Activated CD8-positive, alpha-beta memory T cell treated with anti-CD3 and anti-CD28 coated beads for 48 hours (primary cell): ENCODE measurements at places on chromosomes 12 and 14.

- peak; percentile 93 for DNase-seq
These were observed 1.8 kb downstream of the IGFBP6 start for GRCh38 chr12:53099071-53099882.

DNA sequence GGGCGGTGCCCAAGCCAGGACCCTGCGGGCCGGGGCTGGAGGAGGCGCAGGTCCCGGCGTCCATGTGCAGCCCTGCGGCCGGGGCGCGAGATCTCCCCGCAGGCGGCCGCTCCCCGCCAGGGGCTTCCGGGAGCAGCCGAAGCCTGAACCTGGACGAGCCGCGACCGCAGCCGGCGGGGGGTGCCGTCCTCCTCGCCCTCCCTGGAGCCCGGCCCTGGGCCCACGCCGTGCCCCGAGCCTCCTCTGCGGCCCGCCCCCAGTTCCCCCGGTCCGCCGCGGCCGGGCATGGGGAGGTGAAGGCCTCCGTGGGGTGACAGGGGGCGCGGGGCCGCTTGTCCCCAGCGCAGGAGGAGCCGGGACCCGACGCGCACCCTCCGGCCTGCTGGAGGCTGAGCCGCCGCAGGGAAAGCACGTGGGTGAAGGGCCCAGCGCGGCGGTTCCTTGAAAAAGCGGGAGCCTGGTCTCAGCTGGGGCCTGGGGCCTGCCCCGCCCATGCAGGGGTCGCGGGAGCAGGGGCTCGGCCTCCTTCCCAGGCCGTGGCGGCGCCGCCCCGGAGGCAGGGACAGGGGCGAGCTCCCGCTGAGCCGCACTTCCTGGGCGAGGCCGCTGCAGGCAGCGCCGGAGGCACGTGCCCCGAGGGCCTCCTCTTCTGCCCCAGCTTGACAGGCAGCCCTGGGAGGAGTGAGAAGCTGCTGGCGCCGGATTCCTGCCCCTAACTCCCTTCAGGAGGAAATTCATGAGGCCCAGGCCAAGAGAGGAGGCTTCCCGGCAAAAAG is 55.6 kb upstream of the PPP2R5C start:
- peak; percentile 33 for DNase-seq

DNA sequence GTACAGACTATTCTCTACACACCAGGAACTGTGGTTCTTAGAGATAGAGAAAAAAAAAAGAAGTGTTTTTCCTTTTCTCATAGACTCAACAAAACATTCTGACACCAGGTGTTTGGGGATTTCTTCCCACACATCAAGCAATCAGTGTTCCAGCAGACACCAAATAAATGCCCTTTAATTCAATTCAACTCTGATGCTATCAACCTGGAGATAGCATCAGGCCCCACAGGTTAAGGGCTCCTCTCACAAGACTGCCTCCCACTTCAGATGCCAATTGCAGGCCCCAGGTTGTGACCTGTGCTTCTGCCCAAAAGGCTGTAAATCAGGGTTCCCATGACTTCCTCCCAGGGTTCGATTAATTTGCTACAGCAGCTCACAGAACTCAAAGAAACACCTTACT is 36.7 kb downstream of the RPS29 start:
- DNase-seq: no peak

- DNase-seq: no peak
These were observed 204.9 kb downstream of the DAD1 start for GRCh38 chr14:22384167-22384549.

DNA sequence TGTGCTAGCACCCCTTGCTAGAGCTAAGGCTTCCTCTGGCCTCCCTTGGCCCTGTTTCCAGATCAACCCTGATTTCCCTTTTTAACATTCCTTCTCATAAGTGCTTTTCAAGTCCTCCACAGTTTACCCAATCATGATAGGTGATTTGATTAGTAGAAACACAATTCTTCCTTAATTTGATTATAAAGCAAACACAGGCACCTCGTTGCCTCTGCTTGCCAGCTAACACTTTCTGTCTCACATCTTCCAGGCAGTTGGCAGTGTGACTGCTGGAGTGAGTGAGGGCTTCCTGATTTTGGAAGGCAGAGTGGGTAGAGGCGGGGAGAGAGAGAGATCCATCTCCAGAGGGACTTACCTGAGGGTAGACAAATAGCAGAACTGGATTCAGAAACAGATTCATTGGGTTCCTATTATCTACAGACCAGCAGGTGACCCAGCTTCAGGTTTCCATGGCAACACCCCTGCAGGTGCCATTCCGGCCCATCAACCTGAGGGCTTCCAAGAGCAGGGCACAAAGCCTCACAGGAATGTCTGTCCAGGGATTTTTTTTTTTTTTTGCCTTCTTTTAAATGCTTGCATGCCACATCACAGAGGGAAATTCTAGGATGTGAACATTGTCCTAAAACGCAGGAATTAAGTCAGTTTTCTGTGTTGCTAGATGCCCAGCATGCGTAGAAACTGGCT is 77.7 kb downstream of the PLXNC1 start:
- no peak for DNase-seq

DNA sequence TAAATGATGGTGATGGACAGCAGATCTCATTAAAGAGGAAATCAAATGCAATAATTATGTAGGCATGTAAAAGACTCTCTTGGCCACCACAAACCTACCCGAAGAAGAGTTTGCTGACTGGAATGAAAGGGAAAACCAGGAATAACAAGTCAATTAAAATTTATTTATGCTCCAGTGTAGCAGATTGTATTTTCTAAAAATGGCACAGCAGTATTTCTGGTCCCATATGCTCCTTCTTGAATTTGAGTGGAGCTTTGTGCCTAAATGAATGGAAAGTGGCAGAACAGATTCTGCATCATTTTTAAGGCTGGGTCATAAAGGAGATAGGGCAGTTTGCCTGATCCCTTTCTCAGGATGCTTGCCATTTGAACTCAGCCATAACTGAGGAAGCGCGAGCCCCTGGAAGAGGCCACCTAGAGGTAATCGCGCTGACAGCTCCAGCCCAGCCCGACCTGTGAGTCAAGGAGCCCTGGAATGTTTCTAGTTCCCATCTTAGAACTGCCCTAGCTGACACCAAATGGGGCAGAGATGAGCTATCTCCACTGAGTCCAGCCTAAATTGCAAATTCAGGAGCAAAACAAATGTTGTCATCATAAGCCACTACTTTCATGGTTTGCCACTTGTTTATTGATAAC is 229.2 kb upstream of the TMTC1 start:
- no peak for DNase-seq

DNA sequence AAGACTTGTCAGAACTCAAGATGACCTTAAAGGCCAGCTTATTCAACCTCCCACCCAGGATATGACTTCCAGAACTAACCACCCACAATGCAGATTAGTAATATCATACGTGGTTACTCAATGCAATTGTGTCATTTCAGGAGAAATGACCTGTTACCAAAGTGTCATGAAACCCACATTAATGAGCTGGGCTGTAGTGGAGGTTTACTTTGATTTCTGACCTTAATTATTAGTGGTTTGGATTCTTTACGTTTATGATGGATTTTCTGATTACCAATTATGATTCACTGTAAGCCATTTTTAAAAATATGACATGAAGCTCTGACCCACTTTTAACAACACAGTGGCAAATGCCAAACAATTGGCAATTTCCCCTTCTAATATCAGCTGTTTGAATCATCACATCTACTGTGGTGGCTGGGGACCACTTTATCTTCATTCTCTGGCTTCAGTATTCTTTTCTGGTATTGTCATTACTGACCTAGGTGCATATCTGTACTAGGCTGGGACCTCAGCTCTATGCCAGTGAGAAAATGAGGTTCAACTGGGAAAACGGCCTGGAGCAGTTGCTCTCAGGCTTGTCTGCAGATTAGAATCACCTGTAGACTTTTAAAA is 223.3 kb downstream of the RGS6 start:
- no peak for DNase-seq

- DNase-seq: no peak
These were observed 83.0 kb downstream of the SRGAP1 start for GRCh38 chr12:63927511-63927910.

GRCh38 chr14:51552275-51552674 is 99.4 kb upstream of the FRMD6 start:
- no peak for DNase-seq

DNA sequence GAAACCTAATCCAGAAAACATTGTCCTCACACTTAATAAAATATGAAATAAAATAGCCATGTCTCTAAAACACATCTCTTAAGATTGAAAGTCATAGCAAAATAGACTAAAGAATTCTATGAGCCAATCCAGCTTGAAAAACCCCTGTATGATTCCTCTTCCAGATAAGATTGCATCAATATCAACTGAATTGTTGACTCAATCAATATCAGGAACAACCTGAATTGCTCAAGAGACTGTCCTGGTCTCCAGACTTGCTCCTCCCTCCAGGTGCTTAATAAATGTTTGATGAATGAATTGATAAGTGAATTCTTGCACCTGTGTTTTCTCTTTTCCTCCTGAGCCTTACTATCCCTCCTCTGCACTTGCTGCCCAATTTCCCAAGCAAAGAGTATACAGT is 162.1 kb downstream of the NTF3 start:
- no peak for DNase-seq

DNA sequence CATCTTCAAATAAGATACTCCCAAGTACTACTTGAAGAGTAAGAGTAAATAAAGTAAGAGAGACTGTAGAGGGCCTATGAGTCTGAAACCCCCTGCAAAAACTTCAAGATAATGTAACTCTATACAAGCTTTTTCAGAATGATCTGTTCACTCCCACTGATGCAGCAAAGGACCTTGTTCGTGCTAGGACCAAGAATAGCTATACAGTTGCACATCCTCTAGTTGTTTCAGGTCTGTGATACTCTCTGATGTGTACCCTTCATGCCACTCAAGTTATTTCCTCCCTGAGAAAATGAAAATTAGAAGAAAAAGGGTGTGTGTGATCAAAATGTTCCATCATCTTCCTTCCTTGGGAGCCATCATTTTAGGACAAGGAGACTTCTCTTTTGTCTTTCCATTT is 204.4 kb downstream of the ALX1 start:
- DNase-seq: no peak

DNA sequence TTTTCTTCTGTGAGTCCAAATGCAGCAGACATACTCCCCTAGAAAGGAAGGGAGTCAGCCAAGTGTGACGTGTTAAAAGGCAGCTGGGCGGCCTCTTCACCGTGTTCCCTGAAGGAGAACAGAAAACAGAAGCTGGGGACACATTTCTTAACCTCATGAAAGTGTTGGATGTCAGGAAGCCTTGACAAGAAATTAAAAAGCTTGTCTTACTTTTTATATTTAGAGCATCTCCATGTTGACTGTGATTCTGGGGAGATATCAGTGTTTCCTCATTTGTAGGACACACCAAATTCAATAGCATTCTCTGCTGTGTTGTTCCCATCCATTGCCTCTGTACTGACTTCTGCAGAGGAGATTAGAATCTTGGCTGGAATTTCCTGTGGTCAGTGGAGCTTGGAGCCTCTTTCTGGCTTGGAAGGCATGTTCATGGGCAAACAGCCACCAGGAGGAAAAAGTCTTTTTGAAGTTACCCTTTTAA is 93.7 kb downstream of the RMST start:
- DNase-seq: no peak

DNA sequence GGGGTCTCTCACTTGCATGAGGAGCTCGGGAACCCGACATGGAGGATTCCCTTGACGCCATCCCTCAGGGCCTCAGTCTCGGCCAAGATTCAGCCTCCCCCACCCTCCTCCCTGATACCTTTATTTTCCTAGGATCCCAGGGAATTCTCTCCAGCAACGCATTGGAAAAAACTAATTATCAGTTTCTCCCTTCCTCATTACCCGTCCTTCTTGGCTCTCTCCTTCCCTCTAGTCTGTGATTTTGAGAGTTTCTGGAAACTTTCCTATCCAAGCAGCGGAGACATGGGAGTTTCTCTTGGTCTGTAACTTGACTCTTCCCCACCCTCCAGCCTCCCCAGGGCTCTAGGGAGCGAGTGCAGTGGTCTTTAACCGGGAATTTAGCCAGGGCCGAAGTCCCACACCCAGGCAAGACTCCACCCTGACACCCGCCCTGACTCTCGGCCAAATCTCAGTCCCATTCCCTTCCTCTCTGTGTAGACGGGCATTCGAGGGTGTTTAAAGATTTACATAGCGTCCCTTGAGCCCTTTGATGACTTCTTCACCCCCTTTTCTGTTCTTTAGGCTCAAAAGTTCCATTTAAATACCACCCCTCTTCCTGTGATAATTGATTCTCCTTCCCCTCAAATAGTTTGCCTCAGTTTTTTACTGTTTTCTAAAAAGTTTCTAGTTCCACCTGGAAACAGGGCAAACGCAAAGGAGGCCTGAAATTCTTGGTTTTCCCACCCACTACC is 6.7 kb downstream of the HOXC5 start:
- DNase-seq: no peak

GRCh38 chr12:79877246-79877645 is 57.7 kb downstream of the PPP1R12A start:
- DNase-seq: no peak

GRCh38 chr14:79705126-79705894 is 506.0 kb downstream of the DIO2 start:
- no peak for DNase-seq

GRCh38 chr12:26746121-26746714 is 86.8 kb downstream of the ITPR2 start:
- DNase-seq: no peak

DNA sequence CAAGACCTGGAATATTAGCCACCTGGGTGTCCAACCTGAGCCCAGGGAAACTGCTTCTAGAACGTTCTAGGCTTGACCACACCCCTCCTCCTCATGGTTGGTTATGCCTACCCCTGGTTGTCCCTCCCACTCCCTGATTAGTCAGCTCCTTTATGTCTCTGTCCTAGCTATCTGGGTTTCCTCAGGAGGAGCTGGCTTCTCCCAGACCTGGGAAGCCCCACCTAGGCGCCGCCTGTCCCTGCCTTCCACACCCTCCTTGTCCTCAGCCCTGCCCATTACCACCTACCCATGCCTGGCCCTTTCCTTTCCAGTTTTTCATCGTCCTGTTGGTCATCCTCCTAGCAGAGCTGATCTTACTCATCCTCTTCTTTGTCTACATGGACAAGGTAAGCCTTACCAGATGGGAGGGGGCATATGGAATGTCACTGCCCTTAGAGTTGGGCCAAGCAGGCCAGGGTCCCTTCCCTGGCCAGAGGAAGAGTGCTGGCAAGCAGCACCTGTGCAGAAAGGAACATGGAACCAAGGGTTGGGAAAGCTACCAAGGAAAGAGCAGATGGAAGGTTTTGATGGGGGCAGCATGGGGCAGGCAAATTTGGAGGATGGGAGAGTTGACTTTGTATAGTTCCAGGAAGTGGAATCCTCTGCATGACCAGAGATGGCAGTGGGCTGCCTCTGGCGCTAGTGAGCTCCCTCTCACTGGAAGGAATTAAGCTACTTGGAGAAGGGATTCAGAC is 201.7 kb downstream of the TSPAN9 start:
- DNase-seq: no peak

GRCh38 chr14:64566651-64567122 is 16.9 kb downstream of the PPP1R36 start:
- no peak for DNase-seq

DNA sequence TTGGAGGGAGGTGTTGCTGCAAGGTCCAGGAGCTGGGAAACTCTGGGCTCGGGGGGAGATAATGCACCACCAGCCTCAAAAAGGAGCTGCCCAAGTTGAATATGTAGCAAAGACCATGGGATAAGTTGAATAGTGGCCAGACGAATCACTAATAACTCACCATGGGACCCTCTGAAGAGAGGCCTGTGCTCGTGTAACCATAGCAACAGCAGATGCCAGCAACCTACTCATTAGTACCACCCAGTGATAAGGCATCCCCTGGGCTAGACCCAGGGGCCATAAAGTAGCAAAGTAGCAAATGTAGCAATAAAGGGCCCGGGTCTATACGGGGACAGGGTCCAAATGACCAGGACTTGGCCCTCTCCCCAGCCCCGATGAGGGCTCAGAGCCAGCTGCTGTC is 328.0 kb downstream of the DPF3 start:
- DNase-seq: no peak
